GM23338 (cell line): ENCODE measurements at places on chromosomes 3 and 15.

- peak; percentile 58 for DNase-seq
These were observed 113.2 kb downstream of the PTPRG start for GRCh38 chr3:61674596-61674995.

- DNase-seq, result no peak
These were observed 201.4 kb upstream of the EOMES start for GRCh38 chr3:27923349-27924068.

DNA sequence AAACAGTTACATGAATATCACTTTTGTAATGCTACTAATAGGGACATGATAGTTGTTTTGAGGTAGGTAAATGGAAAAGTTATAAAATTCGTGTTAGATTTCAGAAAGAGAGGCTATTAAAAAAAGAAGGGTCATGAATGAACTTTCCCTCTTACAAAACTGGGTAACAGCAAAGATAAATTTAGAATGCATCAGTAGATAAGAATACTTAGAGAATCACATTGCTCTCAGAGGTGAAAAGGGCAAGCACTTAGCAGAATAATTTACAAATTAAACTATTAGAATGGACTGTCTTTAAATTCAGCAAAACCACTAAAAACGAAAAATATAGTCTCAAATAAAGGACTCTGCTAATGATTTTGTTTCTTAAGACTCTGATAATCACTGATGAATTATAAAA, 167.2 kb downstream of the PLD1 start:
- DNase-seq, result no peak

DNA sequence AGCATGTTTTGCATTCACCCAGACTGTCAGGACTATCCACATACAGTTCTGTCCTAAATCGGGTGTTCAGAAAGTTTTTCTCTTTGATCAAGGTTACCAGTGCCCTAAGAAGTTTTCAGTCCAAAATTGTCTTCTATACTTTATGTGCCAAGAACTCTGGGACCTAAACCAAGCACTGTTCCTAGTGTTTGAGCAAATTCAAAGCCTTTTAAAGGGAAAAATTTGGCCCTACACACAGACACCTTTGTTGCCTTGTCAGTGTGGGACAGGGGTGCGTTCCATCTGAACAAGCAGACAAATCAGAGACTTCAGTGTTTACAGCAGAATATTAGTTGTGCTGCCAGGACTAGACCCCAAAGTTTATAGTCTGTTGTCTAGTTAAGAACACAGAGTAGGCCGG, 50.6 kb downstream of the DGKG start:
- no peak for DNase-seq

DNA sequence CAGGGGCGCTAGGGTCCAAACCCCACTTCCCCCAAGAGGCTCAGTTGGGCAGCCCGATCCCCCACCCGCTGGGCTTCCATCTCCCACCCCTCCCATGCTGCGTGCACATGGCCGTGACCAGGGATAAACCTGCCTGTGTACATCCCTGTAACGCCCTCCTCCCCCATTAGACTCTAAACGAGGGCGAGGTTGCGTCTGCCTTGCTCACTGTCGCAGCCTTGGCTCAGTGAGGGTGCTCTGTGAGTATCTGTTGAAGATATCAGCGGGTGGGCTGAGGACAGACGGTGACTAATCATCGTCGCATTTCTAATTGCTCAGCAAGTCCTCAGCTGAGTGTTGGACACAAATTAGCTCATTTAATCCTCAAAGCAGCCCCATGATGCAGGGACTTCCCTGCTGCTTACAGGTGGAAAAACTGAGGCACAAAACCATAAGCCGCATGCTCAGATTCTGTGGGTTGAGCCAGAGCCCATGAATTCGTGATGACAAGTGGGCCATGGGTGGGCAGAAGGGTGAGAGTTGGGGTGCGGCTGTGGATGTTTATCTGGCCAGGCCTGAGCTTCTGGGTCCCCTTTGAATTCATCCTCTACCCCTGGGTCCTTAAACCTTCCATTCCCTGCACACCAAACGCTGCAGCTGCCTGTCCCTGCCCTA, 26.0 kb downstream of the FBLN2 start:
- no peak for DNase-seq

- DNase-seq, result no peak
These were observed 436.5 kb upstream of the TBL1XR1 start for GRCh38 chr3:177633671-177634207.

- no peak for DNase-seq
These were observed 29.9 kb downstream of the CLDN11 start for GRCh38 chr3:170448584-170448983.

DNA sequence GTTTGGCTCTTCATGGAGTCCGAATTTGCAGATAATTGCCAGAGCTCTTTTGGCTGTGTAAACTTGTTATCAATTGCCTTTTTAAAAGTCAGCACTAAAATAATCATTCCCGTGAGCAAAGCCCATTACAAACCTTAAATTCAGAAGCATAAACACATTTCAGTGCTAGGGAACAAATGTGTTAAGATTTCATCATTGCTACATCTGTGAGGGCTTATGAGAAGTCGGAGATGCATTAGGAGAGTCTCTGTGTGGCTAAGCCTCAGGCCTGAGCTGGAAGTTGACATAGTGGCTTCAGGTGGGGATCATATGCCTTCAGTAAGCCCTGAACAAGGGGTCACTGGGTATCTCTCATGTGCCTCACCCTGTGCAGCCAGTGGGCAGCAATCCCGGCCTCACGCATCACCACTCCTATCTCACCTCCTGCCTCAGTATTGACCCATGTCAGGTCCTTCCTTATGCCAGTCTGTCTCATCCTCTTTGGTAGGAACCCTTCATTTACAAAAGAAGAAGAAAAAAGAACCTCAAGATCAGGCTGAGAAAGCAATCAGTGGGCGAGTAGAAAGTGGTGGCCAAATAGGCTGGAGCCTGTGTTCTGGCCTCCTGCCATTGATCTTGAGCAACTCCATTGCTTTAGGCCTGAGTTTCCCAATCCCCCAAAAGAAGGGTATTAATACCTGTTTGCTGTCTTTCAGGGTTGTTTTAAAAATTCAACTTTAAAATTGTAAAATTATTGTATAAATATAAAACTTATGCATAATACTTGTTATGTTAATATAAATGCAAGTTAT, 233.5 kb downstream of the IL20RB start:
- DNase-seq, result no peak

DNA sequence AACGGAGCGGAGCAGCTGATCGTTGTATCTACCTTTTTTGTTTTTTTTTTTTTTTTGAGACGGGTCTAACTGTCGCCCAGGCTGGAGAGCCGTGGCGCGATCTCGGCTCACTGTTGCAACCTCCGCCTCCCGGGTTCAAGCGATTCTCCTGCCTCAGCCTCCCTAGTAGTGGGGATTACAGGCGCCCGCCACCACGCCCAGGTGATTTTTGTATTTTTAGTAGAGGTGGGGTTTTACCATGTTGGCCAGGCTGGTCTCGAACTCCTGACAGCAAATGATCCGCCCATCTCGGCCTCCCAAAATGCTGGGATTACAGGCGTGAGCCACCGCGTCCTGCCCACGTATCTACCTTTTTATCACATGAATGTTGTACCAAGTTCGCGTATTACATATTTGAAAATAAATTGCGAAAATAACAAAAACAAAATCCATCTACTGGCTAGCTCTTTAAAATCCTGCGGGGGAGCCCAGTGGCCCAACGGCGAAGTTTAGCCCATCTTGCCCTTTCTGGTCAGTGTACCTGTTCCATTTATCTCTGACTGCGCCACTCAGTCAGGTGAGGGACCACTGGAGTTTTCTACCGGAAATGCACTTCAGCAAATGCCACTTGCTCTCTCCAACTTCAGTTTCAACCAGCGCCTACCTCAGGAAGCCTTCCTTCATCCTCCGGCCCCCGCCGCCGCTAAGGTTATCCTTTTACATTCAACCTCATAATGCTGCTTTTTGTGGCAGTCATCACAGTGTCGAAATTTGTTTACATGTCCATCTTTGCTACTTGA, 1.2 kb upstream of the EIF3J start:
- DNase-seq, result peak; percentile 53

GRCh38 chr3:71175691-71176365, 407.7 kb downstream of the FOXP1 start:
- no peak for DNase-seq

- DNase-seq, result no peak
These were observed 10.3 kb downstream of the ZBTB38 start for GRCh38 chr3:141378556-141378955.

- no peak for DNase-seq
These were observed 140.7 kb downstream of the FBLN2 start for GRCh38 chr3:13689373-13690260.

GRCh38 chr15:66287461-66288057, 5.8 kb upstream of the DIS3L start:
- DNase-seq, result peak; percentile 55

GRCh38 chr15:99925661-99926461, 192.6 kb upstream of the LYSMD4 start:
- DNase-seq, result peak; percentile 65

- DNase-seq, result peak; percentile 40
These were observed 45.8 kb upstream of the SEC13 start for GRCh38 chr3:10366651-10367101.

DNA sequence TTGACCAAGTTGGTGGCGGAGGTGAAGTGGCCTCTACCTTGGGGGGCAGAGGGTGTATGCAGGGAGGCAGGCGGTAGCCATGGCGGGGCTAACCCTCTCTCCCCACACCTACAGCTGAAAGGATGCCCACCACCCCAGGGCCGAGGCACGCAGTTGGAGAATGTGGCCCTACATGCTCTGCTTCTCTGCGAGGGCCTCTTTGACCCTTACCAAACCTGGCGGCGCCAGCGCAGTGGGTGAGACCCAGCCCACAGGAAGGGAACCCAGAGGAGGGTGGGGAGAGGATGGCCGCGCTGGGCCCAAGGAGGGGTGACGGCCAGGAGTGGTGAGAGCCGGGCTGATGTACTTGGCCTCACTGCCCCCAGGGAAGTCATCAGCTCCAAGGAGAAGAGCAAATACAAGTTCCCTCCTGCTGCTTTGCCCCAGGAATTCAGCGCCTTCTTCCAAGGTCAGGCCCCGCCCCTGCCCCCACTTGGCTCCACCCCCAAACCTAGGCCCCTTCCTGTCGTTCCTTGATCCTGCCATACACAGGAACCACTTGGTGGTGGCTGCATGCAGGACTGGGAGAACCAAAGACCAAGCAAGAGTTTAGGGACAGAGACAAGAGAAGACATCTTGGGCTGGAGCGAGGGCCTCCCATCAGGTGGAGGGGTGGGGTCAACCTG, 9.8 kb downstream of the NBEAL2 start:
- peak; percentile 53 for DNase-seq

GRCh38 chr15:31985607-31986006, 44.7 kb upstream of the CHRNA7 start:
- DNase-seq, result no peak

GRCh38 chr15:31550211-31550977, 223.8 kb downstream of the KLF13 start:
- DNase-seq, result no peak

GRCh38 chr3:137294839-137295238, 337.1 kb downstream of the IL20RB start:
- peak; percentile 20 for DNase-seq

- DNase-seq, result no peak
These were observed 51.5 kb upstream of the COL6A6 start for GRCh38 chr3:130465521-130465920.

DNA sequence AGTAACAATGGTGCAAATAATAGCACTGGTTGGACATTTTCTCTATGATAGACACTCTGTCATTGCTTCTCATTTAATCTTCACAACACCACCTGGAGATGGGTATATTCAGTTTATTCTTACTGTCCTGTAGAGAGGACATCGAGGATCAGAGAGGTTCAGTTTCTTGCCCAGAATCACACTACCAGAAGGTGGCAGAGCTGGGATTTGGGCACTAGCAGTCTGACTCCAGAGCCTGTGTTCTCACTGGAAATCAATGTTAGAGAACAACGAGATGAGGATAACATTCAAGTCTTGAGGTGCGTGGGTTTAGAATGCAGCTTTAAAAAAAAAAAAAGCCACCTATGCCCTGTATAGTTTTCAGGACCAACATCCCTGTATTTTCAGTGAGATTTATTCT, 127.8 kb downstream of the SYNPR start:
- DNase-seq, result peak; percentile 17

- DNase-seq, result no peak
These were observed 86.2 kb downstream of the EPHB1 start for GRCh38 chr3:134881305-134881704.

- DNase-seq, result peak; percentile 93
These were observed 394.5 kb upstream of the RARB start for GRCh38 chr3:25033407-25034029.

DNA sequence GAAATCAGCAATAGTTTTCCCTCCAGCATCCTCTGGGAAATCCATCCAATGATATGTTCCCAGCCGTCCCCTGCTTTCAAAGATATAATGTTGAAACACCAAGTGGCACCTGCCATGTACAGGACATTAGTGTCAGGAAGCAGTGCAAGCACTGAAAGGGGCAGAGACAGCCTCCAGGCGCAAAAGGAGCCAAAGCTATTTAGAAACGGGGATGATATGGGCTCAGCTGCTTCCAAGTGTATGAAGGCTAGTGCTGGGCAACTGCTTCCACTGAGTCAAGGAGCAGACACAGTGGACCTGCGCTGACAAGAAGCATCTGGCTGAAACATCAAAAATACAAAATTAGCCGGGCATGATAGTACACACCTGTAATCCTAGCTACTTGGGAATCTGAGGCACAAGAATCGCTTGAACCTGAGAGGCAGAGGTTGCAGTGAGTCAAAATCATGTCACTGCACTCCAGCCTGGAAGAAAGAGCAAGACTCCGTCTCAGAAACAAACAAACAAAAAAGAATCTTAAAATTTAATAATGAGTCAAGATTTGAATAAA, 119.7 kb downstream of the AQP9 start:
- no peak for DNase-seq

GRCh38 chr3:182919866-182920357, 60.4 kb downstream of the DCUN1D1 start:
- no peak for DNase-seq

GRCh38 chr3:187830181-187830580, 84.9 kb upstream of the BCL6 start:
- DNase-seq, result no peak

DNA sequence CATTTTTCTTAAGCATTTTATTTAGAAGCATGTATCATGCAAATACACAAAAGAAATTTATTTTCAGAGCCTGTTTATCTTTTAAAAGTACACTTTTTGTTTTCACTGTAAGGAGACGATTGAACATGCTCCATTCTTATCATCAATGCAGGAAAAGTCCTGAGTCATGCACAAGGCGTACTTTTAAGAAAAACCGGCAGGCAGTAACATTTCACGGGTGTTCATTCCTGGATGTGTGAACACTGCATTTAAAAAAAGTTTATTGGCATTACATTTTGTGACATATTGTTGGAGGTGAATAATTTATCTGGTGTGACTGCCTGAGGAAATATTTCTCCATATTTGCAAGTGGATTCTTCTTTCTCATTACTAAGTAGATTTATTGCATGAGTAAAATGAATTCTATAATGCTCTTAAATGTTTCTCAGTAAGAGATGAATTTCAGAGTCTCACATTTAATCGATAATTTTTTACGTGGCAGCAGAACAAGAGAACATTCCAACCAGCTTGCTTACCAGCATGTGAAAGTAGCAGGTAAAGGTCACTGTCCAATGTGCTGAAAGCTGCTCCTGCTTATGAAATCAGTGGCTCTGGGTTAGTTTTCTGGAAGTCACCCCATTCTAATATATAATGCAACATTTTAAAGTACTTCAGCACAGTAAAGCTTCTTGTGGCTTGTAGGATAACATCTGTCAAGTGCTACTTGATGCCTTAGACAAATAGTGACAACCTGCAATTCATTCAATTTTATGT, 87.0 kb downstream of the SV2B start:
- peak; percentile 67 for DNase-seq
